ENCODE measurements at places on chromosomes 12 and 14.

- DNase-seq = no peak
Measured at GRCh38 chr12:2013527-2014223, 9.4 kb upstream of the DCP1B start.

GRCh38 chr14:70810621-70811020 lies 1.3 kb upstream of the MAP3K9 start:
- DNase-seq = no peak

- DNase-seq = no peak
Measured at GRCh38 chr14:90177539-90178189, 78.7 kb upstream of the PSMC1 start.

GRCh38 chr14:92552066-92552465 lies 38.5 kb downstream of the RIN3 start:
- DNase-seq = no peak

DNA sequence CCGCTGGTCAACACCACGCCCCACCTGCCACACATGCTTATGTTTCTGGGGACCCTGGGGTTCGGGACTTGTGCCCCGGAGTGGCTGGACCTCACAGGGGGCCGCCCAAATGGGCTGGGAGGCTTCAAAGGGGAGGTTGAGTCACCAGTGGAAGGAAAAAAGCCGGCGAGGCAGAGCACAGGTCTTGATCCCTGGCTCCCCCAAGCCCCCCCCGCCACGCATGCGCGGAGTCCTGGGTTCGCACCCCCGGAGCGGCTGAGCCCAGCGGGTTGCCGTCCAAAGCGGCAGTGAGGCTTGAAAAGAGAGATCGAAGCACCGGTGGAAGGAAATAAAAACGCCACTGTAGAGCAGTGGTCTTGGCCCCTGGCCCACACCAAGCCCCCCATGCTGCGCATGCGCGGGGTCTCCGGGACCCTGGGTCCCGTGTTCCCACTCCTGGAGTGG lies 313.5 kb downstream of the ALG10 start:
- no peak for DNase-seq

- DNase-seq = no peak
Measured at GRCh38 chr12:10967409-10967808, 19.3 kb downstream of the TAS2R50 start.

GRCh38 chr12:108778053-108778452 lies 46.7 kb upstream of the CORO1C start:
- DNase-seq = no peak

DNA sequence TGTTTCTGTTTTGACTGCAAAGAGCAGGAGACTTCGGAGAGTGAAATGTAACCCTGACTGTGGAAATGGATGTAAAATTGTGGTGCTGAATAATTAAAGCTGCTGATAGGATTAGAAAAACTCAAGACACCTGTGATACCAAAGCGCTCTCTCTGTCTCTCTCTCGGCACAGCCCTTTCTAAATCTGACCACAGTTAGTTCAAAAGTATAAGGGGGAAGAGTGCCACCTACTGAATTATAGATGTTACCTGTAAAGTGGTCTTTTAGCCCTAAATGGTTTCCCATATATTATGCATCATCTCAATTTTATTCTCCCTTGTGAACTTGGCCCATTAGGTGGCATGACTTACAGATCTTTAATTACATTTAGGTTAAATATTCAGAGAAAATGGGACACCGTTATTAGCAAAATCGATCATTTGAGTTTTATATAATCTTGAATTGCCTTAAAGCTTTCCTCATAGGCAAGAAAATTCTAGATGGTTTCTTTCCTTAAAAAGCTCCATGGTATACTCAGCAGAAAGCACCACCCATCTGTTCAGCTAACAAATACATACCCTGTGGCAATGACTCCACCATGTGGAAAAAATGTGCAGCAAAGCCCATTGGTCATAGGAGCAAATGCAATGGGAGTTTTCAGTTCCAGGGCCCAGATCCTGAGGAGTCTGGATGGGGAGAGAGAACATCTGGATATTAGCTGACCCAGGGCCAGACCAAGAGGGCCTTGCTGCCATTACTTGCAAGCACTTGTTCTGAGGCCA lies 18.1 kb downstream of the RFC5 start:
- DNase-seq = no peak

DNA sequence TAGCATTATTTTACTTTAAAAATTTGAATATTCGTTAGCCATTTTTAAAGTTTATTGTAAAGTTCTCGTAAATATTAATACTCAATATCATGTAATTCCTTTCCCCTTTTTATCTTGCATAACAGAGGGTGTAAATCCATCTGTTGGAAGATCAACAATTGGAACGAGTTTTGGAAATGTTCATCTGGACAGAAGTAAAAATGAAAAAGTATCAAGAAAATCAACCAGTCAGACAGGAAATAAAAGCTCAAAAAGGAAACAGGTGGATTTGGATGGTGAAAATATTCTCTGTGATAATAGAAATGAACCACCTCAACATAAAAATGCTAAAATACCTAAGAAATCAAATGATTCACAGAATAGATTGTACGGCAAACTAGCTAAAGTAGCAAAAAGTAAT lies 1.8 kb downstream of the PMCH start:
- no peak for DNase-seq

- no peak for DNase-seq
Measured at GRCh38 chr12:89576572-89577220, 50.8 kb upstream of the POC1B start.

DNA sequence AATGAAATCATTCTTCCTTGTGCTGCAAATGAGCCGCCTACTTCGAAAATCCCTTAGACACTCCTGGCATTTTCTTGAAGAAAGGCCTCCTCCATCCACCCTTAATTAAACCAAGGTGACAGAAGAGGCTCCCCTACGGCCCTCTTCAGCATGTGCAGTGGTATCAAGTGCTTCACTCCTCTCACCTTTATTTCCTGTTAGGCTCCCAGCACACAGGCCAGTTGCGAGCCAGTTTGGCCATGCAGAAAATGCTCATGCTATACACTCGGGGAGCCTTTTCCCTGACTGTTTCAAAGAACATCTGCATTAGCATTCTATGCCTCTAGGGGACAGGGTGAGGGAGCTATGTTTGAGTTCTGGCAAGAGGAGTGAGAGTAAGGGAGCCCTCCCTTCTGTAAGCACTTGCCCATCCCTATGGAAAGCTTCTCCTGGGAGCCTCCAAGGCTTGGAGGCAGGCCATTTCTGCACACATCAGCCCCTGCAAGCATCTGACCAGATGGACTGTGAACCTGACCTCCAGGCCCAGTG lies 291.5 kb downstream of the RPS29 start:
- DNase-seq = no peak

DNA sequence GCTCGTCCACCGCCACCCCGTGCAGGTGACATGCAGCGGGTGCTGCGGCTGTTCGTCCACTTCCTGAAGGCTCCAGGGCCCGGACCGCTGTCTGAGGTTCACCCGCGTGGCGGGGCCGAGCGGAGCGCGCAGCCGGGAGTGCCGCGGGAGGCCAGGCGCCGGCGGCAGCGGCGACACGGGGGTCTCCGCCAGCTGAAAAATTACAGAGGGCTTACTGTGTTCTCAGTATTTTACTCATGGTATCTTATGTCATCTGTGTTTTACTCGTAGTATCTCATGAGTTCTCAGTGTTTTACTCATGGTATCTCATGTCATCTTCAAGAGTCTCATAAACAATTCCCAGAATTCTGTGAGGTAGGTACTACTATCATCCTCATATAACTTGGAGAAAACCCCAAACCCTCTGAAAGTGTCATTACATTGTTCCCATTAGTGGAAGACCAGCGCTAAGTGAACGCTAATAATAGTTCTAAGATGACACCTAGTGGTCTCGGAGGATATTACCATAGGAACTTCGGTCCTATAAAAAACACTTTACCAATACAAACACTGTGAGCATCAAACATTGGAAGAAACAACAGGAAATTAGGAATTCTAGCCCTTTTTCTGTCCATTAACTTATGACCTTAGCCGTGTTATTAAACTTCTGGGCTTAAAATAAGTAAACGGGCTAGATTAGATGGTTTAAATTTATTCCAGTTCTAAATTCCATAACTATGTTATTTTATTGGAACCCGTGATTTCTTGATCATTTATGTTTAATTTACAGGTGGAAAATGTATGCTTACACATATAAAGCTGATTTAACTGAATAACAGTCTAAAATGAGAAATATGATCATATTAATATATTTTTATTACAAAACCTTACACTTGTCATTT lies 32.4 kb downstream of the AK7 start:
- no peak for DNase-seq

All from cortex of kidney (tissue), 1 donor.